ENCODE measurements at places on chromosomes 1 and 21.

GRCh38 chr1:157639800-157640199 lies 41.9 kb upstream of the FCRL4 start:
- DNase-seq: no peak

- no peak for DNase-seq
Observed at GRCh38 chr1:5881526-5882222, 110.6 kb downstream of the NPHP4 start.

DNA sequence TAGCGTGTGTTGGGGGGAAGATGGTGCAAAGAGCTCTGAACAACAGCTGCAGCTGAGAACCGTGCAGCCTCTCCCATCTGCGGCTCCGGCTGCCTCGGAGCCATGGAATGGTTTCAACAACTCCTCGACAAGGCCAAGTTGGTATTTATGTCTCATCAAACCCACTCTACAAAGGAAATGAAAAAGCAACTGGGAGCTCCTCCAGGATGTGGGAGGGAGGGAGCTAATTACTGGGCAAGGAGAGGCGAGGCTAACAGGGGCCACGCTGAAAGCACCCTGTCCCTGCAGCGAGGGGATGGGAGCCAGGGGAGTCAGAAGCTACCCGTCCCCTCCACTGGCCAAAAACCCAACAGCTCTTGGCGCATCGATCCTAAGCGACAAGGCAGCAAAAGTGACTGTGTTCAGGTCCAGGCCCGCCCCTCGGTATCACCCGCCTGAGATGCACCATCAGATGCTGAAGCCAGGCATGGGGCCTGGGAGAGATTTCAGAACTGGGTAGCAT lies 63.1 kb downstream of the ACOT7 start:
- DNase-seq: no peak

DNA sequence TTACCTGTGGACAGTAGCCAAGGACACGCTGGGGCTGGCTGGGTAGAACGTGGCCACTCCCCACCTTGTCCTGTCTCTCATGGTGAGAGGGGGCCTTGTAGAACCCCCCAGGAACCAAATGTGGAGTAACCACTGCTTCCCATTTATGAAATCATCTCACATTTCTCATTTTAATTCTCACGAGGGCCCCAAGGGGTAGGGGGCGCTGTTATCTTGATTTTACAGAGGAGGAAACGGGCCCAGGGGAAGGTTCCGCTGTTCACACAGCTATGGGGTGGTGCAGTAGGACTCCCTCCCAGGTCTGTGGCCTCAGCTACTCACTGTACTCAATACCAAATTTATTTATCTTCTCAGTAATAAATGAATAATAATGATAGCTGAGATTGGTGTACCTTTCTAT lies 5.5 kb downstream of the SMPDL3B start:
- no peak for DNase-seq

DNA sequence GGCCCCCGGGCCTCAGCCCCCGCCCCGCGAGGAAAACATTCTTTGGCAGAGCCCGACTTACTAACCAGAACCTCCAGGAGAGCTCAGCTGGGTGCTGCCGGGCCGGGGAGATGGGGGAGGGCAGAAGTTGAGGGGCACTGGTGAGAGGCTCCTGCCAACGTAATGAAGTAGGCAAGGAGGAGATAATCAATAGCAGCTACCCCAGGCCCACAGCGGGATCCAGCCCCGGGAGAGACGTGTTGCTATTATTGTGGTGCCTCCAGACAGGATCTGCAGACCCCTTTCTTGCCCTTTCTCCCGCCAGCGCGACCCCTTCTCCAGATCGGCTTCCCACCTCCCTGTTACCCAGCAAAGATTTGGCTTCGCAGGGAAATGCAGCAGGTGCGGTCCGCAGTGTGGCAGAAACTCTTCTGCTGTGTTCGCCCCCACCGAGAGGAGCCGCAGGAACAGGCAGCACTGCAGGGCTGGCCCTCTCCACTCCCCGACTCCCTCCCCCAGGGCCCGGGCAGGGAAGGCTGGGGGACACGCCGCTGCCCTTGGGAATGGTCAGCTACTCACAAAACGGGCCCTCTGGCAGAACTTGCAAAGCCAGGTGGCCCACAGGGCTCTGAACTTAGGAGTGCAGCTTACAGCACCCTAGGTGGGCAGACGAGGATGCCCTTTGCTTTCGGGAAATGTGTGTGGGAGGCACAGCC lies 1.5 kb upstream of the KCNA2 start:
- DNase-seq: no peak

- no peak for DNase-seq
Observed at GRCh38 chr21:29237110-29238052, 61.3 kb upstream of the BACH1 start.

DNA sequence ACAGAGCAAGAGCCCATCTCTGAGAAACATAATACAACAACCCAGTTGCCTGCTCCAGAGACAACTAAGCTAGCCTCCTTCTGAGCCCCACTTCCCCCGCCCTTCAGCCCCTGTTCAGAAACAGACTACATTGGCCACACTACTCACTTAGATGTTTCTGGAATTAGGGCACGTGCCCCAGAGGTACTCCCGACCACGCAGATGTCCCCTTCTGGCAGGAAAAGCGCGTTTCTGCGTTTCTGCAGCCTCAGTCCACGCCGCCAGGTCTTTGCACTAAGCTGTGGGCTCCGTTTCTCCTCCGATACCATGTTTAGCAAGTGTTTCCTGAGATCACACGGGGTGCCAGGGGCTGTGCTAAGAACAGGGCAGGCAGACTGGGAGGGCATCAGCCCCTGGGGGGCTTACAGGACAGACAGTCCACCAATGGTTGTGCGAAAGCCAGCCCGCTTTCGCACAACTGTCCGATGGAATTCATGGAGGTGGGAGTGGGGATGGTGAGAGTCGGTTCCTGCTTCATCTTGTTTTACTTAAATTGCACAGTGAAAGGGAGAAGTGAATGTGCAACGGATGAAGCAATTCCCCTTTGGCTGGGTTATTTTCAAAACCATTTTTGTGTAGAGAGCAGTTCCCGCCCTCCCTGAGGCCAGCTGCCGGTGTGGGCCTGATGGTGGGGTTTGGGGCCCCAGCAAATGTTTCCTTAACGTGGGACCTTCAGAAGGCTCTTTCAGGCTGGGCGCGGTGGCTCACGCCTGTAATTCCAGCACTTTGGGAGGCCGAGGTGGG lies 2.7 kb downstream of the PIK3CD start:
- DNase-seq: no peak

DNA sequence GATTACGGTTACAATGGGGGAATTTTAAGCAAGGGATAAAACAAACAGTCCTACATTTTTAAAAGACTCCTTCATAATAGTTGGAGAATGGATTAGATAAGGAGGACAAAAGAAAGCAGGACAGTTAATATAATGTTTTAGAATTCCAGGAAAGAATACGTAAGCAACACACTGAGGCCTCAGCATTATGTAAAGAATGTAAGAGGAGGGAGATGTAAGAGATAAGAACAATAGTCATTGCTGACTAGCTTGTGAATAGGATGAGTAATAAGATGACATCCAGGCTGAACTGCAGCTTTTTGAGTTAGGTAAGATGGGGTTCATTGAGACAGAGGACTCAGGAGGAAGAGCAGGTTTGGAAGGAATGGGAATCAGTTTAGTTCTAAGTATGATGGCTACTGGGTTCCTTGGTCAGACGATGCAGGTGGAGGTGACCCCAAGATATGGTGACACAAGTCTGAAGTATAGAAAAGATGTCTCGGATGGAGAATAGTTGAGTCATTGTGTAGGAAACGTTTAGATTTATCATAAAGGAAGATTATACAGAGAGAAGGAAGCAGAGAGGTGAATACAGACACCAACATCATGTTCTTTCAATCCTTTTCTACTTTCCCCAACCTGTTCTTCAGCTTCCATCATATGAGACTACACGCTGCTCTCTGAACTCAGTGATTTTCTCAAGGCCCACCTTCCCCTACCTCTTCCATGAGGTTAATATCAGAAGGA lies 372.8 kb downstream of the PTBP2 start:
- DNase-seq: peak; percentile 76

GRCh38 chr1:238177960-238178645 lies 287.4 kb upstream of the ZP4 start:
- DNase-seq: no peak

Data from RKO (cell line).